Left hindlimb (tissue), 1 donor: ENCODE measurements at places on chromosomes 2 and 18.

- DNase-seq: no peak
These were observed 547.7 kb upstream of the ZEB2 start for GRCh38 chr2:145067549-145068030.

DNA sequence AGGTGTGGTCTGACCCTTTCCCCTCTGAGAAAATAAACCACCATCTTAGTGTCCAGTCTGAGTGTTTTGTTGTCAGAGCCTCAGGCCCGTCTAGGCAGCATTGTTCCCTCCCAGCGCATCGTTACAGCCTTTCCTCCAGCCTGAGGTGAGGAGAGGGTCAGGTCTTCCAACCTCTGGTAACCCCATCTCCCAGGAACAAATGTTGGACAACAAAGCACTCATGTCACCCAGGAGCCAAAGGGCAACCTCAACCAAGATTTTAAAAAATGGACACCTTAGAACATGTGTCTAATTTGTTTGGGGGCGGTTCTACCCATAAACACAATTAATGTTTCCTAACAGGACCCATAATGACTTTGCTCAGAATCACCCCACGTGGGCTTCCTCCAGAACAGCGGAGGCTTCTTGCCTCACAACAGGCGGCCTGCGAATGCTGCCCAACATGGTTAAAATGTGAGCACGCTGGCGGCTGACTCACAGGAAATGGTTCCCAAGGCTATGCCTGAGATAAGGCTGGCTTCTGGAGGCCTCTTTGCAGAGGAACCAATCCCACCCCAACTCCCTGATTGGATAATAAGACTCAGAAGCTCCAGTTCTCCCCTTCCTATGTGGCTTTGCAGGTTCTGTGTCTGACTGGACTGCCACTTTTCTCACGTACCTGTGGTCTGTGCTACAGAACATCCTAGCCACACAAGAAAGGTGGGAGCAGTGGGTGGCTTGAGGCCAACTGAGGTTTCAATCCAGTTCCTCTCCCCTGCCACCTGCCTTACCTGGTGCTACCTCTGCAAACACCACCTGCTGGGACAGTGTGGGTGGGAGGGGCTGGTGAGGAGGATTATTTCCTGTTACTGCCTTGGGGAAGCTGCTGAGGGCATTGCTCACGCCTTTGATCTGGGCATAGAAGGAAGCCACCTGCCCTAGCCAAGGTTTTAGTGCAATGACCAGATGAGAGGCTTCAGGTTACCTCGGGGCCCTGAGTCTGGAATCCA, 108.8 kb downstream of the B3GNT2 start:
- DNase-seq: peak; percentile 42

GRCh38 chr18:56992777-56993176, 154.1 kb upstream of the BOD1L2 start:
- no peak for DNase-seq

DNA sequence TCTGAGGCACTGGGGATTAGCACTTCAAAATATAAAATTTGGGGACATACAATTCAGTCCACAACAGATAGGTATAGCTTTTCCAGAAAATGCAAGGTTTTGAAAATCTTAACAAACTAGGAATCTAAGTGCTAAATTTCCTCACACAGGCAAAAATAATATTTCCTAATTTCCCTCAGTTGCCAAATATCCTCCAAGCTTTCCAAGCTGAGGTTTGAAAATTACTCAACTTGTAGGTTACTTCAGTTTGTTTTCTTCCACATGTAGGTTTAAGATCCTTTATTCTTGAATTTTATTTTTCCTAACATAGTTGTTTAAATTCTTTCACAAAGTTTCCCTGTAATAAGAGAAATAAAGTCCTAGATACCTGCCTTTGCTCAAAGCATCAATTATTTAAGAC, 192.9 kb upstream of the NRXN1 start:
- DNase-seq: no peak

DNA sequence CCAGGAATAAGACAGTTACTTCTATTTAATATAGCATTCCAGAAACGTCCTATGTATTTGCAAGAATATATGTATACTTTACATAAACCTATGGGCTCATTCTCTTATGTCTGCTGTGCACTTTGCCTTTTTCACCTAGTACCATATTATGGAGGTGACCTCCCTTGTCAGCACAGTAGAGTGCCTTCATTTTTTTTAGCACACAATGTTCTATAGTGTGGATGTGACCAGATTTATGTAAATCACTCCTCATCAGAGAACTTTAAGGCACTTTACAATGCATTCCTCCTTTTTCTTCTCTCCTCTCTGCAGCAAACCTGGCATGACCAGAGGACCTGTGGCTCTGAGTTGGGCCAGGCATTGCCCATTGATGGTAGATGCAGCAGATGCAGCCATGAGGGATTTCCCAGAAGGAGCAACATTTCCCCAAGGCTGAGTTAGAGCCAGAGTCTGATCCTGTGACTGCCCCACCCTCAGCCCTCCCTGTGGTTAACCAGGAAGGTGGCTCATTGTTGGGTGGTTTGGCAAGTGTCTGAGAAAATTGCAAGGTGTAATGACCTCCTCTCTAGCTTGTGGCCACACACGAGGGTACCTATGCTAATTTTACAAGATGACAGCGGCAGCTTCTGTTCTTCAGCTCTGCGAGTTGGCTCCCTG, 76.5 kb upstream of the DLX2 start:
- DNase-seq: no peak

GRCh38 chr2:111069722-111070121, 51.0 kb upstream of the BCL2L11 start:
- no peak for DNase-seq

DNA sequence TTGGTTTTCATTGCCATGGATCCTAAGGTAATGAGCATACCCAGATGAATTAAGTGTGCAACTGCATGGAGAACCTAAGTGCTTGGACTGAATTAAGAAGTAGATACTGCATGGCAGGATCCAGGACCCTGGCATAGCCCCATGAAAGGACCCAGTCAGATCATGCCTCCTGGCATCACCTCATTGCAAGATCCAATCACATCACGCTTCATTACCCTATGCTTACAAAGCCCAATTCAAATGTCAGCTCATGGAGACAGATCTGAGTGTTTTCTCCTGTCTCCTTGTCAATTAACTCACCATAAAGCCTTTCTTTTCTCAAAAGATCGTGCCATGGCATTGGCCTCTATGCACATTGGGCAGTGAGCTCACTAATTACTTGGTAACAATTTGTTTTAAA, 519.8 kb upstream of the ZNF804A start:
- no peak for DNase-seq

GRCh38 chr2:118065015-118065706, 23.1 kb upstream of the INSIG2 start:
- DNase-seq: no peak

- no peak for DNase-seq
These were observed 305.7 kb downstream of the DYSF start for GRCh38 chr2:71759060-71759459.

GRCh38 chr2:79612999-79613398, 100.1 kb downstream of the CTNNA2 start:
- DNase-seq: no peak

GRCh38 chr18:13318731-13319501, 100.4 kb downstream of the LDLRAD4 start:
- DNase-seq: no peak

- DNase-seq: peak; percentile 55
These were observed 1.0 kb downstream of the SPHKAP start for GRCh38 chr2:228180181-228181097.

DNA sequence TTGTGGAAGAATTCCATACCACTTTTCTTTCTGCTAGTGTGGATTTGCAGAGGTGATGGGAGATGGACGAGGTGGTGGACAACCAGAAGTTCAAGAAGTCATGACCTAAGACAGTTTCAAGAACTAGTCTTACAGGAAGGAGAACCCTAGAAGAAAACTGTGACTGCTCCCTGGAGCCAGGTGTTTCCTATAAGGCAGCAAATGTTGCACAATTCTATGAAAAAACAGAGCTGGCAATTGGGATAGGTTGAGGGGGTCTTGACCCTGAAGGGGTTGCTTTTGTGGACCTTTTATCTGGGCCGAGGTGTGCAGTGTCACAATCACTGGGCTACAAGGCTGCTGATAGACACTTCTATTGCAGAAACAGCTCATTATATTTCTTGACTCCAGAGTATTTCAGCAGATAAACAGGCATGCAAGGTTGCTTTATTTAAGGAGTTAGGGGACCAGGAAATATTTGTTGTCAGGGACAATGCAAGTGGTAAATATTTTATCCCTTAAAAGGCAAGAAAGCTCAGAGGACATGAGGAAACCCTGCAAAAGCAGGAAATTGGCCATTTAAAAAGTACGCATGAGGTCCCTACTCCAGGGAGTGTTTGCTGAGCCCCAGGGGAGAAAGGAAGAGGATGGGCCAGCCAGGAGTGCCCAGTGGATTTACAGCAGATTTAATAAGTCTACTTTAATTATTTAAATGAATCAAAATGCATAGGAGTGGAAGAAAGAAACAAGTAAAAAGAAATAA, 22.9 kb downstream of the APCDD1 start:
- no peak for DNase-seq

GRCh38 chr2:17254421-17254820, 263.8 kb downstream of the RAD51AP2 start:
- no peak for DNase-seq

- DNase-seq: no peak
These were observed 104.8 kb downstream of the MAP4K4 start for GRCh38 chr2:101802329-101802728.

DNA sequence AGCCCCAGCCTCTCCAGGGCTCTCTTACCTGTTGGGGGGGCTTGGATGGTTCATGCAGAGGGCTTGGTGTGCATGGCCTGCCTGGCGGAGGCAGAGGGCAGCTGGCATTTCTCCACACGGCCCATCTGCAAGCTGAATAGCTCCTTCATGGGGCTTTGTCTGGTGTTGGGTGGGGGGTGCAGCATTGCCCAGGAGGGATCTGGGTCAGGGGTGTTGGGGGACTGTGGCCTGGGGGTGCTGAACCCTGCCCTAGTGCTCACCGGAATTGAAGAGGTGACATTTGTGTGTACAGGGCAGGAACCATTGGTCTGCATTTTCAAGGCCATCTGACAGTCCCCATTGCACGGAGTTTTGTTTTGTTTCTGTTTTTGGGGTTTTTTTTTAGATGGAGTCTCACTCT, 58.8 kb upstream of the HAAO start:
- DNase-seq: no peak

DNA sequence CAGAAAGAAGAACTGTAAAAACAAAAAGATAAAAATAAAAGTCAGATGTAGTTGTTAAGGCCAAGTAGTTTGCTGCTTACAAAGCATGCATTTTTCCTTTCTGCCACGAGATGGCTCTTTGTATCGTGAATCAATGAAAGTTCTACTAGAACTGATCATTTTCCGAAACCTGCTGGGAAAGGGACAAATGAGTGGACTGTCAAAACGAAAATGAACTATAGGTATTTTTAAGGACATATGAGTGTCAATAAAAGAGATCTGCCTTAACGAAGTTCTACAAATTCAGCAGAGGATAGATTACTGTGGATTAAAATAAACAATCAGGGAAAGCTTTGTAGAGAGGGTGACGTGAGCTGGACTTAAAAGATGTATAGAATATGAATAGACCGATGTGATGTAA, 15.0 kb upstream of the ELOA2 start:
- DNase-seq: no peak

GRCh38 chr2:183592271-183592670, 468.0 kb downstream of the NUP35 start:
- DNase-seq: no peak

GRCh38 chr2:127067620-127068350, 39.2 kb downstream of the BIN1 start:
- no peak for DNase-seq

- no peak for DNase-seq
These were observed 494.9 kb upstream of the LRATD1 start for GRCh38 chr2:14137643-14138042.

GRCh38 chr18:8658858-8659485, 46.4 kb upstream of the MTCL1 start:
- DNase-seq: no peak

GRCh38 chr2:9178904-9179571, 27.6 kb upstream of the ASAP2 start:
- DNase-seq: peak; percentile 64

DNA sequence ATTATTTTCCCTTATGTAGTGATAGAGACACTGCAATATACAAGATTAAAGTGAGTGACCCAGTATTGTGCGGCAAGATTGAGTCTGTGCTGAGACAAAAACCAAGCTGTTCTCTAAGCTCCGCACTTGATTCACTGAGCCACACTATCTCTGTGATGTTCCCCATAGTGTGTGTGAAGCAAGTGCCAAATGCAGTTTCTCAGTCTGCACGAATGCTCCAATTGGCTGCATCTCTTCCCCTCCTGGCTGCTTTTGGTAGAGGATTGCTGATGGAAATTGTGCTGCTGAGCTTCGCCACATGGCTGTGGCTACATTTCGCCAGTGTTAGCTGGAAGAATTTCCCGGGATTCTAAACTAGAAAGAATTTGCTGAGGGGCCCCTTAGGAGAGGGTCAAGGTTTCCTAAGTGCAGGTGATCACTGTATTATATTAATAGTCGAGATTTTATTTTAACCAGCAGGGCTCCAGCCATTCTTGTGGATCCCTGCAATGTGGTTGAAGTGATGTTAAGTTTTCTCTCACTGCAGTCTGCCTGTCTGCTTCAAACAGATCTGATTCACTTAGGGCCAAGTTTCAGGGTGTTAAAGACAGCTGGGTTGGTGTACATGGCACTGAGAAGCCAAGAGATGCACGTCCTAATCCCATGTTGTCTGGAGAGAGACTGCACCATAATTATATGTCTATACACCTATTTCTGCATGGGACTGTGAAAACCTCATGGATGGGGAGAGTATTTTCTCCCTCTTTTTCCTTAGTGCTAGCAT, 317.2 kb downstream of the DCC start:
- no peak for DNase-seq

DNA sequence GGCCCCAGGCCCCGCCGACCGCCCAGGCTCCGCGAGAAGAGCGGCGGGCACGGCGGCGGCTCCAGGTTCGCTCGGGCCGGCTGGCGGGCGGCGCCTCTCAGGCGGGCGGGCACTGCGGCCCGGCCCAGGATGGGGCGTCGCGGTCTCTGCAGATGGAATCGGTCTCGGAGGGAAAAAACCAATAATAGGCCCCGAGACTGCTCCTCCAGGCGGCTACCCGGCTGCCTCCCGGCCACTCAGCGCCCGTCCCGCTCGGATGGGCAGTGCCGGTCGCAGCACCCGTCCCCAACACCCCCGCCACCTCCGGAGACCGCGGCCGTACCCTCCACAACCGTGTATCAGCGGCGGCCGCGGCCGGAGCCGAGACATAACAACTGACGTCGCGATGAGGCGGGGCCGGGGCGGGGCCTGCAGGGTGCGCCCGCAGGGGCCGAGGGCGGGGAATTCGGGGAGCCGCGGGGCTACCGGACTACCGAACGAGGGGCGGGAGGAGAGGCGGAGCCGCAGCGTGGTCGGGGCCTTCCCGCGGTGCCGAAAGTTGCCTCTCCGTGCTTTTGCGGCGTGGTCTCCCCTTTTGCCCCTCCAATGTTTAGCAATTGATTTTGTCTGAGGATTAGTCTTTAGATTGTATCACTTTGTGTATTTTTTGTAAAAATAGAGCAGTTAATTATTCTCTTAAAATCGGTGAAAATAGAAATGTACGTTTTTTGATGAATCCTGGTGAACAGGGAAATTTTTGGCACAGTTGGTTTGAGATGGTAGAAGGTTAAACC, at the start of gene RNF103:
RNF103 (minus strand) TSS at position 372 of the 773 bp plus-strand sequence. CDS start 979 bp downstream, outside the sequence.
- peak; percentile 97 for DNase-seq

GRCh38 chr2:236665572-236666118, 96.0 kb downstream of the ACKR3 start:
- no peak for DNase-seq

GRCh38 chr18:48829443-48830149, 121.2 kb downstream of the SMAD7 start:
- DNase-seq: peak; percentile 31

GRCh38 chr2:232593982-232594381, 39.4 kb upstream of the EFHD1 start:
- no peak for DNase-seq
